ENCODE measurements at places on chromosomes 3 and 15. TPM values are rescaled to one million over a fixed set of nuclear protein-coding genes. Genes with fewer than 3 reads are reported as not detected.

Gene ADGRG7
- total RNA-seq = not detected

Gene IRAK2
- total RNA-seq = 17.6 TPM

Gene GADL1
- not detected for total RNA-seq

Gene CFAP100
- not detected for total RNA-seq

Gene NMB
- 26.0 TPM for total RNA-seq

Gene CILP
- 0.24 TPM for total RNA-seq

Gene RYR3
- not detected for total RNA-seq

Gene GOLGA8S
- total RNA-seq = 0.18 TPM

Gene GPR156
- 0.48 TPM for total RNA-seq

Gene KLHL6
- not detected for total RNA-seq

Gene LRRC15
- total RNA-seq = 0.12 TPM

Gene ZNF106
- total RNA-seq = 7.2 TPM

Gene CIDEC
- total RNA-seq = 50.4 TPM

Gene CKMT1B
- total RNA-seq = 5.1 TPM

Gene SENP5
- 5.1 TPM for total RNA-seq

Gene UCN2
- 8.9 TPM for total RNA-seq

Gene C15orf39
- total RNA-seq = 36.4 TPM

Gene PLS1
- 10.5 TPM for total RNA-seq

Gene CORO2B
- total RNA-seq = 4.1 TPM

Gene PSTPIP1
- not detected for total RNA-seq

Gene SELENOT
- 97.3 TPM for total RNA-seq

Gene TRIM71
- total RNA-seq = not detected

Gene GSK3B
- total RNA-seq = 25.3 TPM

Gene SI
- total RNA-seq = not detected

Gene FRMD5
- total RNA-seq = 2.9 TPM

Gene LRIG1
- total RNA-seq = 4.0 TPM

Gene LSAMP
- total RNA-seq = 0.24 TPM

Gene TEX55
- total RNA-seq = not detected

Gene IL17RD
- total RNA-seq = 1.4 TPM

Gene MUC20
- 0.38 TPM for total RNA-seq

Gene NBEAL2
- total RNA-seq = 61.4 TPM

Gene KBTBD8
- total RNA-seq = 0.40 TPM

Gene EXD1
- total RNA-seq = not detected

Gene SPTBN5
- 0.25 TPM for total RNA-seq

Gene CD80
- not detected for total RNA-seq

Gene KCNMB2
- not detected for total RNA-seq

Gene MORC1
- not detected for total RNA-seq

Gene PTPRG
- total RNA-seq = 2.4 TPM

Gene UBA3
- 22.5 TPM for total RNA-seq

Gene BOC
- 6.2 TPM for total RNA-seq

Gene ROPN1
- not detected for total RNA-seq

Gene PPP1R14D
- total RNA-seq = 0.33 TPM

Gene CCDC54
- total RNA-seq = not detected

Gene CERS3
- not detected for total RNA-seq
